ENCODE measurements at places on chromosomes 7 and 10.

- DNase-seq = no peak
These were observed 541 bp downstream of the ELMO1 start for GRCh38 chr7:37448011-37448635.

GRCh38 chr7:135980665-135981180 lies 3.6 kb upstream of the MTPN start:
- no peak for DNase-seq

- no peak for DNase-seq
These were observed 25.3 kb upstream of the PPP2R2D start for GRCh38 chr10:131875501-131875900.

- DNase-seq = peak; percentile 9
These were observed 20.7 kb downstream of the TSPAN13 start for GRCh38 chr7:16774294-16774693.

GRCh38 chr10:118531105-118531852 lies 64.2 kb downstream of the PRLHR start:
- DNase-seq = peak; percentile 29

GRCh38 chr10:70403483-70404035 lies 386 bp upstream of the EIF4EBP2 start:
- no peak for DNase-seq

GRCh38 chr10:97888641-97889262 lies 39.1 kb downstream of the GOLGA7B start:
- no peak for DNase-seq

- DNase-seq = peak; percentile 84
These were observed 128.7 kb downstream of the COBL start for GRCh38 chr7:51187941-51188340.

DNA sequence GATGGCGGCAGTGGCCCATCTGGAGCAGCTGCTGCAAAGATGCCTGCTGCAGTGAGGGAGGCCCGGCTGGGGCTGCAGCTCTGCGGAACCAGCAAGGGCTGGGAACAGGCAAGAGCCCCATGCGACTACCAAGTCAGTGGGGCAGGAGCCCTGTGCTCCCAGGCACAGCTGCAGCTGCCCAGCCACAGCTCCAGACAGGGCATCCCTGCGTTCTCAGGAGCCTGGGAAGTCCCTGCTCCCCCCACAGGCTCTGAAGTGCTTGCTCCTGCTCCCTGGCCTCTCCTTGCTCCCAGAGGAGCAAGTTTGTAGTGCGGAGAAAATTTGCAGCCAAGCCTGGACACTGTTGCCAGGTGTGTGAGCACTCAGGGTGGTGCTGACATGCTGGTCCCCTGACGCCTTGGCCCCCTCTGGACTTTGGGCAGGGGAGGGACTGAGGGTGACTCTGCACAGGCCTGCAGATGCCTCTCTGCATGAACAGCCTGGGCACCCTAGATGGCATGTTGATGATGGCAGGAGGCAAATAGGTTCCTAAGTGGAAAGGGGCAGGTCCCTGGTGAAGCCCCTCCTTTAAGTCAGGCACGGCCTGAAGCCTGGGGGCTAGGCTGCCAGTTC lies 105.6 kb downstream of the LYZL1 start:
- DNase-seq = no peak

GRCh38 chr7:117630501-117630900 lies 150.7 kb downstream of the CFTR start:
- no peak for DNase-seq

DNA sequence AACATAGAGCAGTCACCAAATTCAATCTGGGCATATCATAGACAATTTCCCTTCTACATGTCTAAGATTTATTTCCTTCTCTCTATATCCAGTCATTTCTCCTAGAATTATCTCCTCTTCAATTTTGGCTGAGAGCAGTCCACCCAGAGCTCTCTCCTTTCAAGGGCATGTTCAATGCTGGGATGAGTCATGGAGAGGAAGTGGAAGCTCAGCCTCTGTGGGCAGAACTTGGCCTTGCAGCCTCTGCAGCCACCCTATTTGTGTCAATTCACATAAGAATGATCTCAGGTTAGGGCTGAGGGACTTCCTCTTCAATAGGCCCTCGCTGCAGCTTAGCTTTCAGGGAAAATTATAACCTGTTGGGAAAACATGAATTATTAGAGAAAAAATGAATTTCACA lies 560.8 kb downstream of the POM121L12 start:
- DNase-seq = no peak

- no peak for DNase-seq
These were observed 441.8 kb downstream of the INHBA start for GRCh38 chr7:41261080-41261479.

DNA sequence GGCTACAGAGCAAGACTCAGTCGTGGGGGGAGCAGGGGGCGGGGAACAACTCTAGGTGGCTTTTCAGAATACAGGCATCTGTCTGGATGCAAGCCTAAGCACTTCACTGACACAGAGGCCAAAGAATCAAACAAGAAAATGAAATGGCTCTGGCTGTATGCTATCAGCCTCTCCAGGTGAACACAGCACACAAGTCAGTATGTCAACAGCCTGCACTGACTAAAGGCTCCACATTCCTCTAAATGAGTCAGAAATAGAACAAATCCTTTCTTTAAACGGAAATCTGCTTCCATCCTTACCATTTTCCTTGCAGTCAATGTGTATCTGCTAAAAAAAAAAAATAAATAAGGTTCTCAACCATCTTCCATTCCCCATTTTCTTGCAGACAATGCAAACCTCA lies 88.3 kb downstream of the ARMH3 start:
- no peak for DNase-seq

DNA sequence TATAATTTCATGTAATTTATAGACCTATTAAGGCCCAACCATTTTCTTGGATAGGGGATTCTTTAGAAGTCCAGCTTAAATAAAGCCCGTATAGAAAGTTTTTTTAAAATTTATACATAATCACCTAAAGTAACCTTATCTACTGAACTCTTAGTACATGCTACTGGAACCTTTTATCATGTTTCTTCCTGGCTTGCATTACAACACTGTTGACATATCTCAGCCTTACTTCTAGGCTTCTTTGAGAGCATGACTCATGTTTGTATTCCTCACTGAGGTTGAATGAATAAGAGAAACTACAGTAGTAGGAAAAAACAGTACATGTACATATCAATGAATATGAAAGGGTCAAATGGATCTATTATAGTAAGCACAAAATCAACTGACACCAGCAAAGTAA lies 8.2 kb upstream of the MAGI2 start:
- DNase-seq = no peak

- DNase-seq = no peak
These were observed 11.8 kb downstream of the NT5C2 start for GRCh38 chr10:103181244-103181643.

- DNase-seq = no peak
These were observed 238.9 kb upstream of the PLXNA4 start for GRCh38 chr7:132815130-132815529.

GRCh38 chr7:44073664-44074348 lies 8.4 kb upstream of the PGAM2 start:
- DNase-seq = peak; percentile 88

DNA sequence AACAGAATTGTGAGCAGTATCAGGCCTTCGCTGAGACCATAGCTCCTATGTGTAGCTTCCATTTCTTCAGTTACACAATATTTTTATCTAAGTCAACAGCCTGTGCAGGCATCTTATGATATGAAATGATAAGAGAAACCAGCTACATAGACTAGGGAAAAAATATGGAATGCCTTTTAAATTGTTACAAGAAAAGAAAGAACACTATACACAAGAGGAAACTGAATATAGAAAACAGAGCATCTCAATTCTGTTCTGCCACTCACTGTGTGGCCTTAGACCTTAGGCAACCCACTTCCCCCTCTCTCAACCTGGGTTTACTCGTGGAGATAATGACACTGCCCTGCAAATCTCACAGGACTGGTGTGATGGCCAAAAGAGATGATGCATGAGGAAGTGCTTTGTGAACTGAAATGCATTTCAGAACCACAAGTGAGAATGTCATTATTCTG lies 132.9 kb downstream of the LRRN3 start:
- no peak for DNase-seq

GRCh38 chr10:110664483-110665420 lies 20.6 kb downstream of the RBM20 start:
- no peak for DNase-seq

- DNase-seq = peak; percentile 77
These were observed 76.6 kb upstream of the HGF start for GRCh38 chr7:81846398-81846797.

DNA sequence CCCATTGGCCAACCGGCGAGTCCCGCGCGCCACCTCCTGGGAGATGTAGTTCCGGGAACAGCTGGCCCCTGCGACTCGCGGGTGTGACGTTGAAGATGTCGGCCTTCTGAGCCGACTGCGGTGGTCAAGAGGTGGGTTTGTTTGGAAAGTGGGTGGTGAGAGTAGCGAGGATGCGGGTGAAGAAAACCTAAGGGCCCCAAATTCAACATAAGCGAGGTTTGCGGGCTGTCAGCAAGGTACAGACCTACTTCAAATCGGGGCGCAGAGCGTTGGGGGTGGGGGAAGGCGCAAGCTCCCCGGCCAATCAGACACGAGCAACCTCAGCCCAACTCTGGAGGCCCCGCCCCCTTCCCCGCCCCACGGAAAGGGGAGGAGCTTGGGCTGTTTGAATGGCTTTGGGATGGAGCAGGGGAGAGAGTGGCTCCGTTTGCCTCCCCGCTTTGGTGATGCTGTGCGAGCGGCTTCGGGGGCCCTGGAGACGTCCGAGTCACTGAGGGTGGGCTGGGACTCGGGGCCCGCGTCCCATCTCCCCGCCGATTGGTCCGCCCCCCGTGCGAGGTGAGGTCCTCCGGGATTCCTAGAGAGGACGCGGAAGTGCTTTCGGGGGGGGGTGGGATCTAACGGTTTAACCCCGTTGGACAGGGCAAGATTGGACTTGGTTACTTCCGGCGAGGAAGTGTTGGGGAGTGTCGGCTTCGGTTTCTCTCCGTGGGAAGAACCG lies at the start of gene ZKSCAN5:
TSS of gene ZKSCAN5 (plus strand) at position 60 of the 721 bp plus-strand sequence. CDS start 1,383 bp downstream, outside the sequence.
- DNase-seq = peak; percentile 97

- no peak for DNase-seq
These were observed 681.0 kb upstream of the C7orf33 start for GRCh38 chr7:147909431-147910148.

DNA sequence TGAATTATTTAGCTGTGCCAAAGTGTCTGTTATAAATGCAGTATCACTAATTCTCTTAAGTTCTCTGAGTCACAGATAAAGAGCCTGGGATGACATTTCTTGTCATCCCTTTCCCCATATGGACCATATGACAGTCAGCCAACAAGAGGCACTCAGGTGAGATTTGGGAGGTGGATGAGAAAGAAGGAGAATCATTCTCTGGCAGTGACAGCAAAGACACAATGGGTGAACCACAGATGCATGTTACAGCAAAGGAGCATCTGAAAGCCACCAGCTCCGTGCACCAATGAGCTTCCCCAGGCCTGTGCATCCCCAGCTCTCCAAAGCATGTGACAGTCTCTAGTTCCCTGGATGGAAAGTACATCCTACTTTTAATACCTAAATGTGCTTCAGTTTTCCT lies 10.8 kb downstream of the GIMAP6 start:
- no peak for DNase-seq

All from Ammon's horn (tissue), 1 donor.